Activated naive CD8-positive, alpha-beta T cell treated with anti-CD3 and anti-CD28 coated beads for 36 hours (primary cell): ENCODE measurements at places on chromosomes 16 and 17. TPM values are rescaled to one million over a fixed set of nuclear protein-coding genes. Genes with fewer than 3 reads are reported as not detected.
A peak's percentile ranks its signal among the peaks of the same experiment; 100 is the strongest.

GRCh38 chr17:59812139-59812538, 80.6 kb downstream of the TUBD1 start:
- H3K4me1 ChIP-seq, result peaks cover 13% of the 10 kb centered on the region
- no peak overlapping the region for H3K4me3 ChIP-seq
- no peak for DNase-seq
- peak overlapping the region; percentile 45 for H3K27ac ChIP-seq

- peaks cover 51% of the 10 kb centered on the region for H3K36me3 ChIP-seq
- DNase-seq, result no peak
- H3K4me3 ChIP-seq, result peak overlapping the region; percentile 90
- H3K27me3 ChIP-seq, result no peaks in the 10 kb centered on the region
- peak overlapping the region; percentile 75 for H3K27ac ChIP-seq
These were observed 1.1 kb downstream of the GPS2 start for GRCh38 chr17:7313890-7314718.

The PRAC1 gene
- total RNA-seq, result not detected

- H3K4me3 ChIP-seq, result no peak overlapping the region
- no peaks in the 10 kb centered on the region for H3K36me3 ChIP-seq
- no peaks in the 10 kb centered on the region for H3K4me1 ChIP-seq
- H3K27ac ChIP-seq, result no peak overlapping the region
- H3K27me3 ChIP-seq, result no peaks in the 10 kb centered on the region
- no peak for DNase-seq
These were observed 40.3 kb upstream of the ZNF469 start for GRCh38 chr16:88342491-88342890.

The UNKL gene
- total RNA-seq, result 22.6 TPM

The CFAP97D1 gene
- total RNA-seq, result not detected

- no peak overlapping the region for H3K27ac ChIP-seq
- H3K4me1 ChIP-seq, result peaks cover 2% of the 10 kb centered on the region
- no peak overlapping the region for H3K4me3 ChIP-seq
- peaks cover 11% of the 10 kb centered on the region for H3K27me3 ChIP-seq
- H3K36me3 ChIP-seq, result no peaks in the 10 kb centered on the region
These were observed 7.7 kb upstream of the ITPRIPL2 start for GRCh38 chr16:19105891-19106624.

The PHLPP2 gene
- 9.3 TPM for total RNA-seq

- no peak overlapping the region for H3K27ac ChIP-seq
- DNase-seq, result no peak
- H3K4me1 ChIP-seq, result peaks cover 25% of the 10 kb centered on the region
- no peaks in the 10 kb centered on the region for H3K36me3 ChIP-seq
These were observed 773 bp downstream of the NTN3 start for GRCh38 chr16:2471653-2472487.

GRCh38 chr17:75633486-75634375, 497 bp downstream of the SMIM5 start:
- no peaks in the 10 kb centered on the region for H3K36me3 ChIP-seq
- H3K27me3 ChIP-seq, result no peaks in the 10 kb centered on the region
- DNase-seq, result peak; percentile 47
- H3K27ac ChIP-seq, result no peak overlapping the region
